ENCODE measurements at places on chromosomes 16 and 17.
A peak's percentile ranks its signal among the peaks of the same experiment; 100 is the strongest.

GRCh38 chr17:230395-230770 lies 48.9 kb upstream of the DOC2B start:
- no peak for DNase-seq

- DNase-seq = no peak
Observed at GRCh38 chr17:69828087-69828486, 246.9 kb upstream of the KCNJ16 start.

DNA sequence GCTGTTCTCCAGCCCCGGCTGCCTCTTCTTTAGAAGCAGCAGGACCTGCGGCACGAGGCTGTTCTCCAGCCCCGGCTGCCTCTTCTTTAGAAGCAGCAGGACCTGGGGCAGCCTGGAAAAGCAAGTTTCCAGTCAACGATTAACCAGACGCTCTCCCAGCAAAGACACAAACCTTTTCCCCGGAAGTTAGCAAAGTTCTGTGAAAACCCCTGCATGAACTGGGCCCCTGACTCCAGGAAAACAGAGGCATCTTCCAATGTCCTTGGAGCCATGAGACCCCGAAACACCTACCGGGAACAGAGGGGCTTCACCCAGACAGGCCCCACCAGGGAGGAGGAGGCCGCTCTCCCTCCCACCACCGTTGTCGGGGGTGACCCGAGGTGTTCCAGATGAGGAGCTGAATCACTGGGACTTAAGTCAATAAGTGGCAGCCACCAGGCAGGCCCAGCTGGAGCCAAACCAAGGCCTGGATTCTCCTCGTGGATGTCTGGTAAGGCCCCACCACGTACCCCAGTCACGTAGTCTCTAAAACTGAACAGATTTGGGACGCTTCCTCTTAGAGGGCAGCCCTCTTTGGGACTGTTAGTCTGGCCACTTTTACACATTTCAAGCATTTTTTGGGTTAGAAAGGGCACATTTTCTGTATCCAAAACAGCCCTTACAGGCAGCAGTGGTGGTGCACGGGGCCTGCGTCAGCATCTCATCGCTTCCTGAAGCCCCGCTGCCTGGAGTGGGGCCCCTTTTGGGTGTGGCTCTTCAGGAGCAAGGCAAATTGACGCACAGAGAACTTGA lies at the start of gene RPH3AL:
TSS of gene RPH3AL (minus strand) at position 387 of the 792 bp plus-strand sequence. CDS start 25,264 bp downstream, outside the sequence.
- DNase-seq = no peak

GRCh38 chr16:1158456-1159324 lies 5.8 kb downstream of the CACNA1H start:
- DNase-seq = no peak

DNA sequence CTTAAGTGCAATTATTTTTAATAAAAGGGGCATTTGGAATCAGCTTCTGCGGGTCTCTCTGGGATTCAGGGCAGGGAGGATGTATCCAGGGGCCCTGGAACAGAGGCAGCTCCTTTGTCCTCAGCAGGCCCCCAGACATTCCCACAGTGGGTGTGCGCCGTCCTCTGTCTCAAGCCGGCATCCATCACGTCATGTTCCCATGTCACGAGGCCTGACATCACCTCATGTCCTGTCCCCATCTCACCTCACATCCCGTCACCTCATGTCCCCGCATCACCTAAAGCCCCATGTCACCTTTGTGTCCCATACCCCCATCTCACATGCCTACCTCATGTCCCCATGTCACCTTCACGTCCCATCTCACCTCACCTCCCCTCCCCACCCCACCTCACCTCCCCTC lies 18.5 kb downstream of the GAA start:
- DNase-seq = no peak

DNA sequence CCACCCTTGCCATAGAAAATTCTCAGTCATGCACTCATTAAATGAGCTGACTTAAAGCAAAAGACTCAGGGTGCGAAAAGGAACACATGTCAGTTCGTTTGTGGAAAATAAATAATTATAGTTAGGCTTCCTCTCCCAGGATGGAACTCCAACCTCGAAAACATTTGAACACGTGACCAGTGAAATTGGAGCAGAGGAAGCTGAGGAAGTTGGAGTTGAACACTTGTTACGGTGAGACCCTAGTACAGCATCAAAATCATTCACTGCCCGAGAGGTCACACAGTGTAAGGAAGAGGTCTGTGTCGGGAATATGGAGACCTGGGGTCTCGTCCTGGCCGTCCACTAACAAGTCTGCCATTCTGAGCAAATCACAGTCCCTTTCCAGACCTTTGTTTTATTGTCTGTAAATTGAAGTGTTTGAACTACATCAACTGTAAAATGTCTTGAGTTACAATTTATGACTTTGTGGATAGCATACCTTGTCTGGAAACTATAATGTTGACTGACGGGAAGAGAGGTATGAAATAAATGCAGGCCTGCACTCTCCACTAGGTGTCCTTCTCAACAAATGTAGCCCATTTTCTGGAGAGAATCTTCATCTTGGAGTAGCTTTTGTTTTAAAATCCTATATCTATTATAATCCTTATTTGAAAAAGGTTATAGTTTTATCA lies 7.7 kb downstream of the PSMD7 start:
- no peak for DNase-seq

GRCh38 chr17:12429116-12429515 lies 236.6 kb upstream of the MYOCD start:
- DNase-seq = no peak

- DNase-seq = peak; percentile 60
Observed at GRCh38 chr16:75108792-75109731, 7.5 kb downstream of the LDHD start.

GRCh38 chr16:75529959-75530358 lies 5.9 kb downstream of the CHST5 start:
- no peak for DNase-seq

- peak; percentile 8 for DNase-seq
Observed at GRCh38 chr17:51461578-51462004, 201.2 kb downstream of the UTP18 start.

GRCh38 chr16:78675951-78676792 lies 576.7 kb downstream of the WWOX start:
- no peak for DNase-seq

DNA sequence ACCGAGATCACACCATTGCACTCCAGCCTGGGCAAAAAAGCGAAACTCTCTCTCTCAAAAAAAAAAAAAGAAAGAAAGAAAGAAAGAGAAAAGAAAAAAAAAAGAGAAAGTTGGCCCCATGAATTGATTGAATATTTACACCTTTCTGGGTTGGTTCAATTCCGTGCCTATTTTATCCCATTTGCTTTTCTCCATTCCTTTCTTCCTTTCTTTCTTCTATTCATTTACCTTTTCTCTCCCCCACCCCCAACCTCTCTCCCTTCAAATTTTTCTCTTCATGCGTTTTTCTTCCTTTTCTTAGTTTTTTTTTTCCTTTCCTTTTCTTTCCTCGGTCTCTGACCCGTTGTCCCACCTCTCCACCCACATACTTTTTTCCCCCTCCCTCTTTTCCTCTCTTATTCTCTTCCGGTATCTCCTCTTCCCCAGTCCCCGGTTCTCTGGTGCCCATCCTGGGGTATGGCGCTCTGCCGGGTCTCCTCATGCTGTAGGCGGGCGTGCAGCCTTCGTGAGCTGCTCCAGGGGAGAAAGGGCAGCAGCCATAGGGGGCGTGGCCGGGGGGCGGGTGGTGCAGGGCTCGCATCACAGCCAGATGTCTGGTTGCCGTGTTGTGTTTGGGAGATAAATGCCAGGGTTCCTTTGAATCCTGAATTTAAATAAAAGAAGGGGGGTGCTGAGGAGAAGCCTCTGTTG lies 5.3 kb upstream of the COL1A1 start:
- no peak for DNase-seq

- no peak for DNase-seq
Observed at GRCh38 chr16:12500771-12501170, 302.9 kb downstream of the CPPED1 start.

DNA sequence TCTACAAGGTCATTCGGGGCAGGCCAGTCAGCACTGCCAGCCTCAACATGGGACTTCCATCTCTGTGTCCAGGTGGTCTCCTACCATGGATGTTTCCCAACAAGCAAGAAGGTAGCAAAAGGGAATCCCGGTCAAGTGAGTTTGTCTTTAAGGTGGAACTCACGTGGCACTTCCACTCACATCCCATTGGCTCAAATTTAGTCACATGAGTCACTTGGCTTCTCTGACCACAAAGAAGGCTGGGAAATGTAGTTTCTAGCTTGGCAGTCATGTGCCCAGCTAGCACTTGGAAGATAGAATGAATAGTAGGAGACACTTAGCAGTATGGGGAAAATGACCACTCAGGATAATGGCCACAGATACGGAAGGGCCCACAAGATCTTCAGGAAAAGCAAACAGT lies 106.6 kb downstream of the AIPL1 start:
- no peak for DNase-seq

DNA sequence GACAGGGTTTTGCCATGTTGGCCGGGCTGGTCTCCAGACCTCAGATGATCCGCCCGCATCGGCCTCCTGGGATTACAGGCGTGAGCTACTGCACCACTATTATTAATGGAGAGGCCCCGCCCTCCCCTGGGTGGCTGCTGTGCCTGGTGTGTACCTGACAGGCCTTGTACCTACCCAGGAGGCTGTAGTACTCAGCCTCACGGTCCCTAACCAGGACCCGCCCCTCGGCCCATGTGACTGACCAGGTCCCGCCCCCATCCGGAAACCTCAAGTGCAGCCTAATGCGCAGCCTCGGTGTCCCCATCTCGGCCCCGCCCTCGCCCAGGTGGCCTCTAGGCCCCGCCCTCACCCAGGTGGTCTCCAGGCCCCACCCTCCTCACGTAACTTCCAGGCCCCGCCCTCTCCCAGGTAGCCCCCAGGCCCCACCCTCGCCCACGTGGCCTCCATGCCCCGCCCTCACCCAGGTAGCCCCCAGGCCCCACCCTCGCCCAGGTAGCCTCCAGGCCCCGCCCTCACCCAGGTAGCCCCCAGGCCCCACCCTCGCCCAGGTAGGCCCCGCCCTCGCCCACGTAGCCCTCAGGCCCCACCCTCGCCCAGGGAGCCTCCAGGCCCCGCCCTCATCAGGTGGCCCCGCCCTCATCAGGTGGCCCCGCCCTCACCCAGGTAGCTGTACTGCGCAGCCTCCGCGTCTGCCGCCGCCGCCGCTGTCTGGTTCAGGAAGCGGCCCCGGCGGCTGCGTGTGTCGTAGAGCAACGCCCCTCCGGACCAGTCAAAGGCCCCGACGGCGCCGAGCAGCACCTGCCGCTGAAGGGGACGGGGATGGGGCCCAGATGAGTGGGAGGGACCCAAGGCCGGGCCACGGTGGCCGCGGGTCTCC lies 31.0 kb downstream of the HASPIN start:
- DNase-seq = peak; percentile 39

- no peak for DNase-seq
Observed at GRCh38 chr16:162271-162991, 3.3 kb upstream of the HBM start.

GRCh38 chr17:70123193-70123592 lies 46.1 kb upstream of the KCNJ2 start:
- no peak for DNase-seq

DNA sequence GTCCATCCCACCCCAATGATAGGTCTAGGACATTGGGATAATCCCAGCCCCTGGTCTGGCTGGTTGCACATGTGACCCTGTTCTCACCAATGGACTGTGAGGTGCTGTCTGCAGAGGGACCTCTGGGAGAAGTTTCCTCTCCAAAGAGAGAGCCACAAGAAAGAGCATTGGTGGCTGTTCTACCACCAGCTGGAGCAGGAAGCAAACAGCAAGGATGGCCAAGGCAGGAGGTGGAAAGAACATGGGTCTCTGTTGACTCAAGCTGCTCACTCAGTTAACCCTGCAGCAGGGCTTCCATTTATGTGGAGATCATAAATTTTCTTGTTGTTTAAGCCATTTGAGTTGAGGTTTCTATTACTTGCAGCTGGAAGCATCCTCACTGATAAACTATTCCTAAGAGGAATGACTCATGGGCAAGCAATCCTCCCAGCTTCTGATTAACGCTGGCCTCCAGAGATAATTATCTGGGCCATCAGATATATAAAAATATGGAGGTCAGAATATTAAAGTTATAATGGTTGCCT lies 52.6 kb downstream of the CYB5B start:
- DNase-seq = no peak

GRCh38 chr16:68086336-68086841 lies 1.2 kb downstream of the NFATC3 start:
- DNase-seq = no peak

GRCh38 chr17:82753201-82753464 lies 1.3 kb downstream of the TBCD start:
- DNase-seq = no peak

DNA sequence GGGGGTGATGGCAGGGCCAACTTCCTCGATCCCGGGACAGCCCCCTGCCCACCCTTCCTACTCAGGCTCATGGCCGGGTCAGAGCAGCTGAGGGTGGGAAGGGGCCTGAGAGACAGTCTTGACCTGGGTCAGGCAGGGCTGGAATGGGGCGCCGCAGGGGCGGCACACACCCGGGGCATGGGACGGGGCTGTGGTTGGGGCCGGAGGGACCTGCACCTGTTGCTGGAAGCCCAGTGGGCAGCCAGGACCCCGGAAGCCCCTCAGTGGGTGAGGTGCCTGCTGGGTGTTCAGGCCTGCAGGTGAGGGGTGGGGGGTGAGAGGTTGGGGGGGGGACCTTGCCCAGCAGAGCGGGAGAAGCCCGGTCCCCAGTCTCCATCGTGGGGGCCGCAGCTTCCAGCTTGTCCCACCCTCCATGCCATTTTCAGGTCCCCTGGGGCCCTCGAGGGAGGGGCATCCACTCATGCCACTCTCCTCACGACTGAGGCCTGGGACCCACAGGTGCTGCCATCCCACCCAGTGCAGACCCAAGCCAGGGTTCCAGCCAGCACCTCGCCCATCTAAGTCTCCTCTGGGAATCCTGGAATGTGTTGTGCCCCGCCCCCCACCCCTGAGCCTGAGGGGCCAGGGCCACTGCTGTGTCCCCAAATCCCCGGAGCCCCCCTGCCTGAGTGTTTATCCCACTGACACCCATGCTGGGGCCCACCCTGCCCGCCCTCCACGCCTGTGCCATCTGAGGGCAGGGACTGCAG lies 43.4 kb upstream of the ACSF3 start:
- no peak for DNase-seq

GRCh38 chr17:6509031-6509771 lies 47.2 kb downstream of the PITPNM3 start:
- no peak for DNase-seq

DNA sequence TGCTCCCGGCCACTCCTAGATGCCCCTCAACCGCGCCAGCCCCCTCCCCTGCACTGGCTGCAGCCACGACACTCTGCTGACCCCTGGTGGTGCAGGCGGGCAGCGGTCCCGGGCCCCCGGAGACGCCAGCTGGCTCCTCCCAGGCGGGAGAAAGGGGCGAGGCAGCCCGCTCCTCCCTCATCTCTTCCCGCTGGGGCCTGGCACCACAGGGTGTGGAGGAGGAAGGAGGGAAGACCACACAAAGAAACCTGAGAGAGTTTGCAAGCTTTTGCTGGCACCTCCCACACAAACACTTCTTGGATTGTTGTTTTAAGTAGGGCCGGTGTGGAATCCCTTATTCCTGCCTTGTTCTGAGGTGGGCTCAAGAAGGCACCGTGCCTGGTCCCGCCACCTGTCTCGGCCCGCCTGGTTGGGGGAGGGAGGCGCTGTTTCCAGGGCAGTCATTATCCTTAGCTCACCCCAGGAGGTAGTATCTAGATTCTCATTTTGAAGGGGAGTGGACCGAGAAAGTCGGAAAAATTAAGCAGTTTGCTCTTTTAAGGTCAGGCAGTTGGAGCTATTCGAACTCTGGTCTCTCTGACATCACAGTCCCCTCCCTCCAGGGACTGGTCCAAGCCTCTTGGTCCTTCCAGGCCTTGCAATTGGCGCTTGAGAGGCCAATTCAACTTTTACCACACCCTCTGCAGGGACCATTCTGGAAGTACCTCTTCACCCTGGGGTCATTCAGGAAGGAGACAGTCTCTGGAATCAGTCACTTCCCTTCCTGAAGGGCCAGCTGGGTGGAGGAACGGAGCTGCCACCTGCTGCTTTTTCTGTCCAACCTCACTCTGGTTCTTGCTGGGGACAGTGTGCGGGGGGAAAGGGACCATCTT lies 959 bp upstream of the ANKRD13B start:
- DNase-seq = peak; percentile 46
